ENCODE measurements at places on chromosomes 1 and 21. TPM values are rescaled to one million over a fixed set of nuclear protein-coding genes. Genes with fewer than 3 reads are reported as not detected.

HHAT gene
- 1.8 TPM for total RNA-seq

FCRL4 gene
- total RNA-seq: not detected

CD34 gene
- total RNA-seq: 56.2 TPM

LAPTM5 gene
- total RNA-seq: 14.7 TPM

NTNG1 gene
- total RNA-seq: not detected

- DNase-seq: no peak
Measured at GRCh38 chr1:218711001-218711400, 365.9 kb downstream of the TGFB2 start.

- DNase-seq: no peak
Measured at GRCh38 chr1:190679044-190679443, 201.4 kb upstream of the BRINP3 start.

DNA sequence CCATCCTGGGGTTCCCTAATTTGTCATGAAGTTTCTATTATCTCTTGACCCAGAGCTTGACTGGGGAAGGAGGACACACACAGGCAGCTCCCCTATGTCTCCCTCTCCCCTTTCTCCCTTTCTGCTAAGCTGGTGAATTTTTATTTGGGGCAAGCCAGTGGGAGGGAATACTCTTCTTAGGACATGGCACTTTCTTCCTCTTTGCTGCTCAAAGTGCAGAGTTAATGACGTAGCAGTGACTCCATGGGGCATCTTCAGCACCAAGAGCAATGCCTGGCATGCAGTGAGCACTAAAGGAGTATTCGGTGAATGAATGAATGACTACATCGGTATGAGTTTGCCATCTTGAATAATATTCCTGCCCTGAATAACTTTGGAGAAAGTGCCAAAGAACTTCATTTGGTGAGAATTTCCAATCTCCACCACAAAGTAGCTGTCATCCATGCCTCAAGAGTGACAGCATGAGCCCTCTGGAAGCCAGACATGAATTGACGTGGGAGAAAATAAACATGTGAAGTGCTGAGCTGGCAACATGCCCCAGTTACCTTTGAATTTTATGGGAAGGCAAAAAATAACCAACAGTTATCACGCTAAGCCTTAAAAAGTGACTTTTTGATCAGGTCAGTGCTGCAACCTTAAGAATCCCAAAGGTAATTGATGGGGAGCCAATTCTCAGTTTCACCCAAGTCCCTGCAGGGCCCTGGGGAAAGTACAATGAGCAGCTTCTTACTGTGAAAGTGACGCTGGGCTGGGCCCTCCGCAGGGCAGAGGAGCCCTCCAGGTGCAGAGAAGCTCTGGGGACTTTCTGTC lies 22.1 kb upstream of the ATF3 start:
- no peak for DNase-seq

GRCh38 chr1:116666187-116667077 lies 1.1 kb downstream of the IGSF3 start:
- DNase-seq: no peak

Measured in heart left ventricle (tissue), 16 donors.